NCI-H2171 (cell line): ENCODE measurements at places on chromosomes 1 and 21.

DNA sequence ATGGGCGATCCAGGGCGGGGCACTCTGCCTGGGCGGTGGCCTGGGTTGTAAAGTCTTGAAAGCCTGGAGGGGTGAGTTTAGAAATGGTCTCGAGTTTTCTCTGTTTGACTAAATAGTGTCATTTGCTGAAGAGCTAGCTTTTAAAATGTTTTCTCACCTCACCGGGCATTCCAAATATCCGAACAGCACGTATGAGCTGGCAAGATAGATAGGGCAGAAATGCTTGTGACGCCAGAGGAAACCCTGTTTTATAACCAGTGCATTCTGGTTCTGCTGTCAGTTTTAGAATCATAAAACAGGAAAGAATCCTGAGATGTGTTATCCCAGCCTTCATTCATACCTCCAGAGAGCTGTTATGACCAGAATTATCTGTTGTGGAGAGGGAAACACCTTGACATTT lies 725 bp downstream of the RTCA start:
- no peak for DNase-seq

DNA sequence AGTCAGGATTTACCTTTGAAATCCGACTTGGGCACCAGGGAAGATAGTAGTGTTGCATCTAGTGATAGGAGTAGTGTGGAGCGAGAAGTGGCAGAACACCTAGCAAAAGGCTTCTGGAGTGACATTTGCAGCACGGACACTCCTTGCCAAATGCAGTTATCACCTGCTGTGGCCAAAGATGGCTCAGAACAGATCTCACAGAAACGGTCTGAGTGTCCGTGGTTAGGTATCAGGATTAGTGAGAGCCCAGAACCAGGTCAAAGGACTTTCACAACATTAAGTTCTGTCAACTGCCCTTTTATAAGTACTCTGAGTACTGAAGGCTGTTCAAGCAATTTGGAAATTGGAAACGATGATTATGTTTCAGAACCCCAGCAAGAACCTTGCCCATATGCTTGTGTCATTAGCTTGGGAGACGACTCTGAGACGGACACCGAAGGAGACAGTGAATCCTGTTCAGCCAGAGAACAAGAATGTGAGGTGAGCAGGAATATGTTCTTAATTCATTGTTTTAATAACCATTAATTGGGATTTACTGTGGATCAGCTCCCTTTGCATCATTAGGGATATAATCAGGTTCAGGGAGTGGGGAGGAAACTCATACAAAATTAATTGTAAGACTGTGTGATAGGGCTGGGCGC lies 28.3 kb downstream of the BACH1 start:
- no peak for DNase-seq

- no peak for DNase-seq
Observed at GRCh38 chr1:178935610-178936009, 64.7 kb upstream of the ANGPTL1 start.

DNA sequence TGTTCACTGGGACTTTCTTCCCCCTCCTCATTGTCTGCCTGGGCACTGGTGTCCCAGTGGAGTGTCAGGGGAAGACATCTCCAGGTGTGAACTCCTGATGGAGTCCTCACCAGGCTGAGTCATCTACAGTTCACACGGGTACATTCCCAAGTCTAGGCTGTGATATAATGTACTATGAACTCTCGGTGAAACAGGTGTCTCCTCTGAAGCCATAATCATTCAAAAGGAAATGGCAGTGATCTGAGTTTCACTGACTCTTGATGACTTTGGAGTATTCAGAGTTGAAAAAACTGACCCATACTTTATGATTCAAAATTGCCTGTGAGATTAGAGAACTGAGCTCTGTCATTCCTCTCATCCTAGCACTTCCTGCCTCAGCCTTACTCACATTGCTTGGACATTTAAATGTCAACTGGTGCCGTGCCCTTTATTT lies 9.1 kb downstream of the LAMC2 start:
- no peak for DNase-seq

DNA sequence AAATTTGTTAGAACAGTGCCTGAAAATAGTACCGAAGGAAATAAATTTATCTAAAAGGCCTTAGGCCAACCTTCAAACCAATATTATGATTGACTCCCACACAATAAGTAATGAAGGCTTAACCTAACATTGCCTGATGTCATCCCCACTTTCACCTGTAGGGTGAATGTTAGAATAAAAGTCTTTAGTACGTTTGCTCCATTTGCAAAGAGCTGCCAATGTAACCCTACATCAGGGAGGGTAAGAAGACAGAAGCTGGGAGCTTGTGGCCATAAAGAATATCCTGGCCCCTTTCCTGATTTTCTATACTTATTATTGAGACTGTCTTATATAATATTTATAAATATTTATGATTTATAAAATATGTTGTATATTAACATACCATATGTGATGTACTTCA lies 661.8 kb upstream of the CXADR start:
- no peak for DNase-seq
